ENCODE measurements at places on chromosomes 12 and 14. TPM values are rescaled to one million over a fixed set of nuclear protein-coding genes. Genes with fewer than 3 reads are reported as not detected.

C14orf39 gene
- not detected for total RNA-seq

OR4N2 gene
- total RNA-seq, result not detected

SERPINA12 gene
- not detected for total RNA-seq

TAS2R7 gene
- not detected for total RNA-seq

RASSF8 gene
- total RNA-seq, result 80.6 TPM
